Stimulated activated memory B cell treated with anti-CD40 and anti-IgM and Interleukin-4, amounts not matched to agents 10 μg/mL and 1 μg/mL and 100 μg/mL, for 72 hours (primary cell): ENCODE measurements at places on chromosomes 4 and X.
A peak's percentile ranks its signal among the peaks of the same experiment; 100 is the strongest.

DNA sequence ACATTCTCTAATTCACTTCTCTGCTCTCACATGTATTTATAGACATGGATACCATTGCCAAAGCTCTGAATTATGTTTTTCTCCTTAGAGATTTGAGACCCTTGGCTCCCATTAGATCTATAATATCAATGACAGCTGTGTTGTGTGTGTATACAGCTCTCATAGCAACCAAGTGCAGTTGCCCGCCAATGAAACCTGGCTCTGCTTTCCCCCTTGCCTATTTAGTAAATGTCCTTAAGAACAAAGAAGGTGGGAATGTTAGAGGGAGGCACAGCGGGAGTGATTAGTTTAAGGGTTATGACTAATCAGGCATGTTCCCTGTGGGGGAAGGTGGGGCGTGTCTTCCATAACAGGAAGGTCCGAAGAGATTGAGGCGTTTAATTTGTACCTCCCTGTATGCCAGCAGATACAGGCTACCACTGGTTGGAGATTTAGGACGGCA is 100.5 kb upstream of the TBC1D9 start:
- ATAC-seq = no peak

DNA sequence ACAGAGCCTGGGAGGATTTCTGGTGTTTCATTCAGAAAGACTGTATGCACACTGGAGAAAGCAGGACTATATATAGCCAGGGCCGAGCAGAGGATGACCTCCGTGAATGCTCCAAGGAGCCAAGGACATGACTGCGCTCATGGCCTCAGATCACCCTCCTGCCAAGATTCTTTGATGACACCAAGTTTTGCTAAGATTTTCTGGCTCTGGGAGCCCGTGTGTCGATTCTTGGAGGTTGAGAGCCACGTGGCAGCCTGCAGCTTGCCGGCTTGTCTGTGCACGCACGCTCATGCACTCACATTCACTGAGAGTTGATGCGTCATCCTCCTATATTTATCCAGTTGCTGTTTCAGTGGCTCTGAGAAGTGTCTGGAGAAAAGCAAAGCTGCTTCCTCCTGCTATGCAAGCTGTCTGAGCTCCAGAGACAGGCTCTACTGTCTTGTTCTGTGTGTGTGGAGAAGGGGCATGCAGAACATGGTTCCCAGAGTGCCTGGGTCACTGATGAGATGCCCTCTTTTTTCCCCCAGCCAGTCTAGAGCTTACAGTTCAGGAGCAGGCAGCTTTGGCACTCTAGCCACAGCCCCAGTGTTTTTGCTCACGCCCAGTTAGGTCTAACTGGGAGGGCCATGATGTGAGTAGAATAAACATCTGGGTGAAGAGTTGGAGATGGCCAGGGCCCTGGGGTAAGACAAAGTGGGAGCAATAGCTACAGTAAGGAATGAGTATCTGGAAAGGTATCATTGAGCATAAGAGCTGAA is 64.9 kb upstream of the SCOC start:
- no peak for ATAC-seq

- no peak for ATAC-seq
These were observed 1001.6 kb upstream of the GRID2 start for GRCh38 chr4:91302120-91302519.

DNA sequence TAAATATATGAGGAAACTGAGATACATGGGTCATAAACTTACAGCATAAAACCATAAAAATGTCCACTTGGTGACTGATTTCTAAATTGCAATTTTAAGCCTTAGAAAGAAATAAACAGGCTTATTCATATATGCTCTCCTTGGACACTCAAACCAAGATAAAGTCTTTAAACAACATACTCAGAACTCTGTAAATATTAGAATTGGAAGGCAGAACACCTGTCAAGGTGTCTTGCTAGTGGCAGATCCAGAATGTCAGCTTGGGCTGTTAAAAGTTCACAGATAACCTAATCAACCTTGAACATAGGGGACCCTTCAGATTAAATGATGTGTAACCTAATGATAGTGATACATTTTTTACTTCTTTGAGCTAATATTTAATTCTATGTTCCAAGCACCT is 208.1 kb upstream of the ARSJ start:
- ATAC-seq = no peak

DNA sequence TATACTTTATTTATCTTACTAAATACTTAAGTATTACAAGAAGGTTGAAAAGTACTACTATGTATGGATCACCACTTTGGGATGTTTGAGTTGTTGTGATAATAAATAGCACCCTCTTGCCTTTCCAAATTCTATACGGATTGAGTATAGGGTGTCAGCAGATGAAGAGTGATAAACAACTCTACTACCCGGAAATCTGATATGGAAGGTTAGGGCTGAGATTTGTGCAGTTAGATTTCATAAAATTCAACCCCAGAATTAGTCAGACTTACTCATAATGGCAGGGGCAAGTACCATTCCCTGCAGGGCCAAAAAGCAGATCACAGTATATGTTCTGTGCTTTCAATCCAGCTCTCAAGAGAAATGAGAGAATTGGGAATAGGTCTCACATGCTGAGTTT is 1008.9 kb upstream of the PCDH7 start:
- ATAC-seq = no peak

DNA sequence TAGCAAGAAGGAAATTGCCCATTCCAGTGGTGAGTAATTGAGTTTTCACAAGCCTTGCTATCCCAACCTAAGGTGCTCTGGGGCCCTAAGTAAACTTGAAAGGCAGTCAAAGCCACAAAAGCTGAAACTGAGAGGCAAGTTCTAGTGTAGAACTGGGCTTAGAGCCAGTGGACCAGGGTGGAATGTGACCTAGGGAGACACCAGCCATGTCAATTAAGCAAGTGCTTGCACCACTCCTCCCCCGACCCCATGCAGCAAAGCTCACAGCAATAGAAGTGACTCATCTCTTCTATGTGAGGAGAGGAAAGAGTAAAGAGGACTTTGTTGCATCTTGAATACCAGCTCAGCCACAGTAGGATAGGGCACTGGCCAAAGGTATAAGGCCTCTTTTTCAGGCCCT is 486.1 kb upstream of the POU3F4 start:
- ATAC-seq = no peak

GRCh38 chrX:53044995-53045394 is 3.6 kb upstream of the GPR173 start:
- no peak for ATAC-seq

DNA sequence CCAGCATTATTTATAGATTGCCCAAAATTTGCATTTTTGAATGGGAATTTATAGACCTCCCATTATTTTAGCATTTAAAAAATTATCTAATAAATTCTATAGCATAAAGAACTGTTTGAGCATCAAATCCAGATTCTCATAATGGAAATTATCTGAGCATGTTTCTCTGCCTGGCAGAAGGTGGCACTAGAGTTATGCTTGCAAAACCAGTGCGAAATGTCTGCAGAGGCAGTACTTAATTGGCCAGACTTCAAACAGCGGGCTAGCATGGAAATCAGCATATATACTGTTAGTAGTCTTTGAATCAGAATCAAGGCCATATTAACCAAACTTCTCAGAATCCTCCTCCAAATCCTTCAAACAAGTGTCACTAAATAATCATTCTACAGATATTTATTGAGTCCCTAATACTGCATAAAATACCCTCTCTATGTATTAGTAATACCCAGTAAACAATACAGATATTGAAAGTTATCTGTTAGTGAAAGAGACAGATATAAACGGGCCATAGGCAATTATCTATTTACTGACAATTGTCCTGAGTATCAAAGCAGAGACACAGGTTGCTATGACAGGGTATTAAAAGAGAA is 78.7 kb upstream of the DCLK2 start:
- ATAC-seq = peak; percentile 53

DNA sequence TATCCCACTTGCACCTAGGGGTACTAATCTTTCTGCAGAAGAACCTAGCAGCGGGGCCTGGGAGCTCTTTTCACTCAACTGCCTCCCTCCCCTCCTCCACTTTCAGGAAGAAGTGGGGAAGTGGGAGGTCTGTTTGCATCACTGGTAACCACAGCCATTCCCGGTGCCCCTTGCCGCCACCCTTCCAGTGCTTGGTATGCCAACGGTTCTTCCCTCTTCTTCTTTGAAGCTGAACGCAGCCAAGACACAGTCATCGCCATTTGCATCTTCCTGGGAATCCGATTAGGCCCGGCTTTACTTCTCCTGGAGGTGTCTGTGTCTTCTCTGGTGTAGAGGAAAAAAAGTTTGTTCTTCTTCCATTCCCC is 47.2 kb upstream of the RBPJ start:
- ATAC-seq = no peak

- no peak for ATAC-seq
These were observed 16.1 kb downstream of the BCOR start for GRCh38 chrX:40081679-40082068.

- no peak for ATAC-seq
These were observed 70.5 kb downstream of the SEC24D start for GRCh38 chr4:118765399-118765798.

DNA sequence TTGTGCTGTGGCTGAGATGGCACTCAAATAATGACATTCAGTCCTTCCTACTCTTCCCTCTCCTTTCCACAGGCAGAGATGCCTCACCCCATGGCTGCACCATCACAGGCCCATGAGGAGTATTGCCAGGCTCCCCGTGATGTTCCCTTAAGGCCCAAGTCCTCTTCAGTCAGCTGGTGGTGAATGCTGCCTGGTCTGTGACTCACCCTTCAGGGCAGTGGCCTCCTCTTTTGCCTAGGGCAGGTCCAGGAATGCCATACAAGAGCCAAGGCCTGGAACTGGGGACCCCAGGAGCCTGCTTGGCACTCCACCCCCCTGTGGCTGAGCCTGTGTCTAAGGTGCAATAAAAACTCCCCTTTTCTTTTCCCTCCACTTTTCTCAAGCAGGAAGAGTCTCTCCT is 144.2 kb upstream of the GEMIN8 start:
- no peak for ATAC-seq

DNA sequence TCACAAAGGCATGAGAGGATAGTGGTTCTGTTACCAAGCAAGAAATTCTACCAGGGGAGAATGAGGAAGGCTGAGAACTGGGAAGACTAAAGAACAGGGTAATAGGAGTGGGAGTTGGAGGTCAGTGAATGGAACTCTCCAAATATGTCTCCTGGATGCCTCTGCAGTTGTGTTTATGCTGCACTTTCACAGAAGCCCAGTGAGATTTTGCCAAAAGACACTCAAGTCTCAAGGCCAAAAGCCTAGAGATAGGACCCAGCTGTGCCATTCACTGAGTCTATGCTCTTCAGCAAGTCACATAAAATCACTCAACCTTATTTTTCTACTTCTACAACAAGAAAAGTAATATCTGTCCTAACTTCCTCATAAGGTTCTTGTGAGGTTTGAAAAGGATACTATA is 285.4 kb downstream of the UNC5C start:
- ATAC-seq = no peak

GRCh38 chrX:10177601-10178000 is 20.8 kb downstream of the CLCN4 start:
- ATAC-seq = no peak

GRCh38 chr4:95362906-95363558 is 185.7 kb downstream of the UNC5C start:
- no peak for ATAC-seq

DNA sequence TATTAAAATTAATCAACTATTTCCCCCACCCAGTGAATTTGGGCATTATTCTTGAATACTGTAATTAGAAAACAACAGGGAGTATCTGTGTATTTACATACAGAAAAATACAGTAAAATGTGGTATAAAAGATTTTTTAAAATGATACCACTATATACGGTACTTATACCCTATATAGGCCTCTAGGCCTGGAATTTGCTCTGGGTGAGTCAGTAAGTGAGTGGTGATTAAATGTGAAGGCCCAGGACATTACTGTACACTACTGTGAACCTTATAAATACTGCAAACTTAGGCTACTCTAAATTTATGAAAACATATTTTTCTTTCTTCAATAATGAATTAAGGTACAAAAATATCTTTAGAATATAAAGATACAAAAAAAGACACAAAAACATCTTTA is 6.3 kb upstream of the CSN3 start:
- ATAC-seq = no peak

GRCh38 chrX:25531096-25531495 is 515.3 kb upstream of the ARX start:
- no peak for ATAC-seq

- ATAC-seq = no peak
These were observed 117.9 kb upstream of the FAM9B start for GRCh38 chrX:9151772-9152307.

DNA sequence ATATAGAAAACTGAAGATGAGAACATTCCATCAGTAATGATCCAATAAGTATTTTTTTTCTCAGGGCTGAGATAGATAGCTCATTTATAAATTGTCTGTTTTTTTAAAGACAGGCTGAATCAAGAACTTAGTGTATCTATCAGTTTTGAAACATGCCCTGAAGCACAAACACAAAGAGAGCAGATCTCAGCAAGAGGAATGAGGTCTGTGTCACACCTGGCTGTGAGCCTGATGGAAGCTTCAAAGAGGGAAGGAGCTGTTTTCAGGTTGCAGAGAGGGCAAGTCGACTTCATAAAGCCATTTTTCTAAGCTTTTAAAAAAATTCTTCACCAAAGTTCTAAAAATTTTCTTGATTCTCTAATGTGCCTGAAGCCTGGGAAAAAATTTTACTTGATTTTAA is 434.9 kb downstream of the PDGFC start:
- ATAC-seq = no peak
